Foreskin fibroblast (primary cell): ENCODE measurements at places on chromosomes 6 and 20.
A peak's percentile ranks its signal among the peaks of the same experiment; 100 is the strongest.

DNA sequence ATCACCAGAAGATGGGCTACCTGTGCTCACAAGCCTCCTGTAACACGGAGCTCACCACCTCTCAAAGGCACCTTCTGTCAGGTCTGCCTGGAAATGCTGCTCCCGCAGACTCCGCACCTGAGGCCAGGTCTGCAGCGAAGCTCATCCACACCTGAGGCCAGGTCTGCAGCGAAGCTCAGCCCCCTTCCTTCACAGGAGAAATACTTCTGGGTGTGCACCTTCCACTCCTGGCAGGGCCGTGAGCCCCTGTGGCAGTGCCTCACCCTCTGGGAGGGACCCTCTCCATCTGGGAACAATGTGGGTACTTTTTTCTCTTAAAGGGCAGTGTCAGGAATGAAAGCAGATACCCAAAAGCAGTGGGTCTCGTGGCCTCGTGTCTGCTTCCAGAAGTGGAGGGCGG lies 1.4 kb upstream of the SLCO4A1 start:
- no peak for DNase-seq

GRCh38 chr6:41049521-41049920 lies 3.5 kb upstream of the APOBEC2 start:
- no peak for DNase-seq

DNA sequence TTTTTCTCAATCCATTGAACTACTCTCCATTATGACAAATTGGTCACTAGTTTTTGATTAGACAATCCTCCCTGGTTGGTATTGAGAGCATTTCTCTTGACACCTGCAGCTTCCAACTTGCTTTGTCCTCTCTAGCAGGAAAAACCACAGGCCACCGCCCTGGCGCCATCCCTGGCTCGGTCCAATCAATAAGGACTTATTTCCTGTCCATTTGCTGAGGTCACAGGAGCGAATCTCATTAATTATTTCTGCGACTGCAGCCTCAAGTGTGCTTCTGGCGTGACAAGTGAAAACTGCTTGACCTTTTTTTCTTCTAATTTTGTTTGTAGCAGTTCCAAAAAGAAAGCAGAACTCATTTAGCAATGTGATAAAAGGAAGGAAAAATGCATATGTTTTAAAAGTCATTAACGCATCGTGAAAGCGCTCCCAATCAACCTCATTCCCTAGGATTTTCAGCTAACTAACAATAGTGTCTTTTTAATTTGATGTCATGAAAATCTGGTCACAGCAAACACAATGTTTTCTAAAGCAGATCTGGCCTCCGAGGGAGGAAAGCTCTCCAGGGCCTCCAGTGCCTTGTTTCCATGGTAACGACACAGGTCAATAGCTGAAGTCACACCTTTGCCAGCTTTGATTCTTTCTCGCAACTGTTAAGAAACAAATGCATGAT lies 39.0 kb upstream of the BEND3 start:
- DNase-seq = no peak

- no peak for DNase-seq
These were observed 36.1 kb upstream of the TOP1 start for GRCh38 chr20:40992349-40993113.

DNA sequence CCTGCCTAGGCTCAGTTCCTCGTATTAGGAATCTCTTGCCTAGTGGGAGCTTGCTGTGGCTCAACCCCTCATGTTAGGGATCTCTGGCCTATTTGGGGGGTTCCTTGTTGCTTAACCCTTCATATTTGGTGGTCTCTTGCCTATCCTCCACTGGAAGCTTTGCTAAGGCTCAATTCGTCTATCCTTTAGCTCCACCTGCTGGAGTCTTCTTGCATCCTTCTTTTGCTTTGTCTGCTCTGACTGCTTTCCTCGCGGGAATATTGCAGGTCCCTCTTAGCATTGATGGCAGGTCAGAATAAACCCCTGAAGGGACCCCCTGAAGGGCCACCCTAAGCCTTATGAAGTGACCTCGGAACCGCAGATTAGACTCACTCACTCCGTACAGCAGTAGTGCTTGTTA lies 203.0 kb upstream of the TBX18 start:
- DNase-seq = peak; percentile 48

GRCh38 chr20:59316911-59317731 lies 16.7 kb downstream of the EDN3 start:
- DNase-seq = no peak
